ENCODE measurements at places on chromosomes 12 and 14. TPM values are rescaled to one million over a fixed set of nuclear protein-coding genes. Genes with fewer than 3 reads are reported as not detected.

GRCh38 chr14:51521764-51522163 is 129.9 kb upstream of the FRMD6 start:
- no peak overlapping the region for H3K27ac ChIP-seq
- no peak for DNase-seq
- H3K4me3 ChIP-seq, result no peak overlapping the region
- no peaks in the 10 kb centered on the region for H3K36me3 ChIP-seq

GRCh38 chr12:92233346-92234015 is 87.8 kb upstream of the BTG1 start:
- no peak overlapping the region for H3K27ac ChIP-seq
- no peaks in the 10 kb centered on the region for H3K27me3 ChIP-seq
- H3K36me3 ChIP-seq, result no peaks in the 10 kb centered on the region

The DNAJC22 gene
- total RNA-seq, result 45.0 TPM

The CINP gene
- 24.2 TPM for total RNA-seq

The C12orf50 gene
- total RNA-seq, result not detected

The PTCSC3 gene
- total RNA-seq, result not detected
